ENCODE measurements at places on chromosomes 3 and 15.

DNA sequence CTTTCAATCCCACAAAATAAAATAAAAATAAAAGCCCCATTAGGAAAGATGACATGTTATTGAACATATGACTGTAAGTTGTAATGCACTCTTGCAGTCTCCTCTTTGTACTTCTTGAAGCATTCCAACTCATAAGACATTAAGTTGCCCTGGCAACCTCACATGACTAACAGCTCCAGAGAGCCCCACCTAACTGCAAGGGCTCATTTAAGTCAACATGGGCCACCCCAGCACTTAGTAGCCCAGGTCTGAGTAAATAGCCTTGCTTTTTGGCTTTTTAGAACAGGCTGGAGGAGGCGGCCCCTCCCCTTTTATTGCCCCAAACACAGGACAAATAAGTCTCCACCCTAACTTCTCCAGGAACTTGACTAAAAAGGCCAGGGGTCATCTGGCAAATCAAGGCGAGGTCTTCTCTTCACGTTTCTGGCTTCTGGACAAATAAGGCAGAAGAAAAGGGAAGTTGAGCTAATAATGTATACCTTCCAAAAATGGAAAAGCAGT lies 135.1 kb downstream of the TMCO5A start:
- DNase-seq: no peak

- DNase-seq: no peak
These were observed 52.8 kb downstream of the FAM43A start for GRCh38 chr3:194738254-194739093.

GRCh38 chr3:132418916-132419315 lies 1.6 kb downstream of the DNAJC13 start:
- DNase-seq: no peak

DNA sequence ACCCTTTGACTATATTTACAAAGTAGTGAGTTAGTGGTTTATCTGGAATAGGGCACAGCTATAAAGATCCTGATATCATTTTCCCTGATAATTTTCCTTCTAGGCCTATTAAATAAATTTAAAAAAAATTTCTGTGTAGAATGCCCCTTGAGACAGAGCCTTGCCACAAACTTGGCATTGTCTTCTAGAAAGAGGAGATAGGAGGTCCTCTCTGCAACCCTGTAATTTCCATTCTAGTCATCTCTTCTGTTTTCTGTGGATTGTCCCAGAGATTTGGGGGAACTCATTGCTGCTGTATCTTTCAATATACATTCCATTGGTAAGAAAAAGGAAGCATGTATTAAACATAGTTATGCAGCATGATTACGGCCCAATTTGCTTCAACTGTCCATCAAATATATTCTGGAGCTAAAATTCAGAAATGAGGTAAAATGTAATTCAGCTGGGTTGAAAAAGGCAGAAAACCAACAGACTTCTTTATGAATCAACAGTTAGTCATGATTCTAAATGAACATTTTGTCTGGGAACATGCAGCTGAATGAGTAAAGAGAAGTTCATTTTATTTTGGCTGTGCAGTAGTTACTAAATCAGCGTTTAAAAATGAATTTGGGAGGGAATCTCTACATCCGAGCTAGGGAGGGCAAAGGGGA lies 401.1 kb downstream of the NAALADL2 start:
- DNase-seq: no peak

- DNase-seq: no peak
These were observed 2.5 kb downstream of the EPHB3 start for GRCh38 chr3:184563941-184564684.
